ENCODE measurements at places on chromosomes 13 and 19.

DNA sequence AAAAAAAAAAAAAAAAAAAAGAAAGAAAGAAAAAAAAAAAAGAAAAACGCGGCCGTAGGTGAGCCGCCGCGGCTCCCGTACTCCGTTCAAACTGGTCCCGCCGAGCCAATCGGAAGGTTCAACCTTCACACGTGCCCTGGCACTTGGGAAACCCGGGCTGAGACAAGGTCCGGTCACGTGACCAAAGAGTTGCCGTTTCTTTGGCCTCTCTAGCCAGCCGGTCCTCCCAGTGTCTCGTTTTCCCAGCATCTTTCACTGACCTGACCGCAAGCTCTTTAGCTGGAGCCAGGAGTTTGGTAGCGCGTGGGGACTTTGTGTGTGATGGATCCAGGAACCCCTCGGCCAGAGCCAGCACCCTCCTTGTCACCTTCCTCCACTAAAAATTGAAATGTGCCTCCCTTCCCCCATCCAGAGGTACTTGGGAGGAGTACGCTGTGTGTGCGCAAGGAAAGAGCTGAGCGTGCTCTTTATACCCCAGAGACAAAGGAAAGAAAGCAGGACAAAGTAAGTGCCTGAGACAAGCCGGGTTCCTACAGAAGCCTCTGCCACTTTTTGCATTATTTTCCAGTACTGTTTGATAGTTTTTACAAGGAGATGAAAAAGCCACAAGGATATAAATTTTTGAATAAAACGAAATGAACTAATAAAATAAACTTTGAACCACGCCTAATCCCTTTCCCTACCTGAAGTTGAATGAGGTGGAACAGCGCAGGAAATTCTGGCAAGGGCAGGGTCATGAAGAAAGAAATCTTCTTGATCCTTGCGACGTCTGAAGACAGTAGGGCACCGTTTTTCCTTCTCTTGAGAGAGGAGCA lies 959 bp downstream of the TNPO2 start:
- DNase-seq = peak; percentile 98

- DNase-seq = no peak
Measured at GRCh38 chr19:41222240-41222639, 3.2 kb downstream of the AXL start.

DNA sequence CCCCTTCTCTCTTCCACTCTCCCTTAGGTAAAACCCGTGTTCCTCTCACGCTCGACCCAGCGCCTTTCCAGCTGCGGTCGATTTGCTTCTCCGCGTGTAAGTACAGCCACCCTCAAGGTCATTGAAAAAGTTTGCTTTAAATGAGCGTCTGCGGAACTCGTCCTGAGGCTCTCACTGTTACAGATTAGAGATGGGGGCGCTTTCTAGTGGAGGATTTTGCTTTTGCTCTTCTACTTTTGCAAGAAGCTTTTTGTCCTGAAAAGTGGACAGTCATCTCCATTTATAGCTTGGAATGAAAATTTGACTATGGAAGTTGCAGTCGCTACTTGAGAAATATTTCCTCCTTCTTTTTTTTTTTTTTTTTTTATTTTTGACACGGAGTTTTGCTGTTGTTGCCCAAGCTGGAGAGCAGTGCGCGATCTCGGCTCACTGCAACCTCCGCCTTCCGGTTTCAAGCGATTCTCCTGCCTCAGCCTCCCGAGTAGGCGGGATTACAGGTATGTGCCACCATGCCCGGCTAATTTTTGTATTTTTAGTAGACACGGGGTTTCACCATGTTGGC lies 595 bp upstream of the RAB20 start:
- no peak for DNase-seq

DNA sequence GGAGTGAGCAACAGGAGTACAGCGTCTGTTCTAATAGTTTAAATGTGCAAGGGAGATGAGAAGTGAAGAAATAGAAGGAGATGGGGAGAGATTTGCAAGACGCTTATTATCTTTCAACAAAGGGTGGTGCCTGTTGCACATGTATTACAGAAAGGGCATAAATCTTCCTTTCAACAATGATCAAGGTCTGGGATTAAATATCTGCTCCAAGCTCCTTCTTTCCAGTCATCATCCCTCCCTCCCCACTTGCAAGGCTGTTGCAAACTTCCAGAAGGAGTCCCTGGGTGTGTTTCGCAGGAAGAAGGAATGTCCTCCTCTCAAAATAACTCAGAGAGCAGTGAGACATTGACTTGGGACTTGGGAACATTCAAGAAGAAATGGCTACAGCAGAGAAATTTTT lies 63.5 kb upstream of the MYCBP2 start:
- DNase-seq = no peak

GRCh38 chr13:76600081-76600480 lies 286.1 kb downstream of the KCTD12 start:
- no peak for DNase-seq

DNA sequence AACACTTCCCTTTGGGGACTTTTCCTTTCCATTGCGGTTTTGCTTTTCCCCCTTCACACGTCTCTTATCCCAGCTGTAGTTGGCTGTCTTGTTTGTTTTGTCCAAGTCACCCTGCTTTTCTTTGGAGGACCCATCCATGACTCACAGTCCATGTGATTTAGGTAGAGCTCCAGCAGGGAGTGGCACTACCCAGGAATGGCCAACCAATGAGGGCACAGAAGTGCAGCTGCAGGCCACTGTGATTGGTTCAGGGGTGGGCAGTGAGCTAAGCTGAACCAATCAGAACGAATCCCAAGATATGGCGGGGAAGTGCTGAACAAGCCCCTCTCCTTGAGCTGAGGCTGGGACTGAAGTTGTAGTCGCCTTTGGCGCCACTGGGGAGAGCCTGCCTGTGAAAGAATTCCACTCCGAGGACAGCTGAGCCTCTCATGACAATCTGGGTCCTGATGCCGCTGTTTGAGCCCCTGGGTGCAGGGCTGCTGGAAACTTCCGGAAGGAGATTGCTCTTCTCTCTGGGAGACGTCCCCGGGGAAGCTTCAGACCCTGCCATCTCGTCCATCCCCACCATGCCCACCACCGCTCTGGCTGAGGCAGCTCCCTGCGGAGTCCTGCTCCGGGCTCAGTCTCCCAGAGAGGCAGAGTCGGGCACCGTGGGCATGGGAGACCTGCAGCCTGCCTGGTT lies 62.9 kb upstream of the URI1 start:
- no peak for DNase-seq

- no peak for DNase-seq
Measured at GRCh38 chr19:34818270-34818669, 45.3 kb upstream of the ZNF599 start.

DNA sequence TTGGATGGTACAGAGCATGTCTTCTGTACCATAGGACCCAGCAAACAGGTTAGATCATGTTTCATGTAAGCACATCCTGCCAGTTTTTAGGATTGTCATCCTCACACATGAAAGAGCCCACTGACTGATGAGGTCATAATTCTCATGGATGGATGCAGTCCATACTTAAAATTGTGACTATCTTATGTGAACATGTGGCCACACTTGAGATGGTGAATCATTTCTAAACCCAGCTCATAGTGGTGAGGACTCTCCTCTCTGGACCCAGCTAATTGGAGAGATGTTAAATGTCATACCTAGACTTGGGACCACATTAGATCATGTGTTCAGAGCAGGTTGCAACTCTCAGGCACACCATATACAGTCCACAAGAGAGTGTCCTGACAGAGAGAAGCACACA lies 24.8 kb upstream of the ZNF254 start:
- DNase-seq = no peak

DNA sequence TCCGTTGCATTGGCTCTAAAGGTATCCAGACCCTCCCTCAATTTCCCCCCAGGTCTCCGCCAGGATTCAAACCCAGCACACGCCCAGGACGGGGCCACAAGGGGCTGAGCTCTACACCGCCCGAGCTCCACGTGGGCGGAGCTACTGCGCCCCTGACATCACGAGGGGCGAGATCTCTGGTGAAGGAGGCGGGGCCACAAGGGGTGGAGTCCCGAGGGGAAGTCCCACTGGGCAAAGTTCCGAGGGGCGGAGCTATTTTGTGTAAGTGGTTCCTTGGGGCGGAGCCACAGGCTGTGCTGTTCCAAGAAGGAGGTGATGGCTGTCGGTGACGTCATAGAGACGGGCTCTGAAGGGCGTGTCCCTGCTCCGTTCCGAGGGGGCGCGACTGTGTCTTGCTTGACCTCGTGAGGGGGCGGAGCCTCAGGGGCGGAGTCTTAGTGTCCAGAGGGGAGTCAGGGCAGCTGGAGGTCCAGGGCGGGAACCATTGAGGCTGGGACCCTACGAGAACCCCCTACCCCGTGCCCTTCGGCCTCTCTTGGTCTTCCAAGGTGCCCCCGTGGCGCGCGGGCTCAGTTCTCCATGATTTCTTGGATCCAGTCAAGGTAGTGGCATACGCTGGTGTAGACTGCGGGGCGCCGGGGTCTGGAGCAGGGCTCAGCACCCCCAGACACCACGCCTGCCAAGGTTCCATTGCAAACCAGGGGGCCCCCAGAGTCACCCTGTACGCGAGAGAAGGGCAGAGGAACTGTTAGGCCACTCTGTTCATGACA lies 1.3 kb upstream of the KLK8 start:
- DNase-seq = no peak

DNA sequence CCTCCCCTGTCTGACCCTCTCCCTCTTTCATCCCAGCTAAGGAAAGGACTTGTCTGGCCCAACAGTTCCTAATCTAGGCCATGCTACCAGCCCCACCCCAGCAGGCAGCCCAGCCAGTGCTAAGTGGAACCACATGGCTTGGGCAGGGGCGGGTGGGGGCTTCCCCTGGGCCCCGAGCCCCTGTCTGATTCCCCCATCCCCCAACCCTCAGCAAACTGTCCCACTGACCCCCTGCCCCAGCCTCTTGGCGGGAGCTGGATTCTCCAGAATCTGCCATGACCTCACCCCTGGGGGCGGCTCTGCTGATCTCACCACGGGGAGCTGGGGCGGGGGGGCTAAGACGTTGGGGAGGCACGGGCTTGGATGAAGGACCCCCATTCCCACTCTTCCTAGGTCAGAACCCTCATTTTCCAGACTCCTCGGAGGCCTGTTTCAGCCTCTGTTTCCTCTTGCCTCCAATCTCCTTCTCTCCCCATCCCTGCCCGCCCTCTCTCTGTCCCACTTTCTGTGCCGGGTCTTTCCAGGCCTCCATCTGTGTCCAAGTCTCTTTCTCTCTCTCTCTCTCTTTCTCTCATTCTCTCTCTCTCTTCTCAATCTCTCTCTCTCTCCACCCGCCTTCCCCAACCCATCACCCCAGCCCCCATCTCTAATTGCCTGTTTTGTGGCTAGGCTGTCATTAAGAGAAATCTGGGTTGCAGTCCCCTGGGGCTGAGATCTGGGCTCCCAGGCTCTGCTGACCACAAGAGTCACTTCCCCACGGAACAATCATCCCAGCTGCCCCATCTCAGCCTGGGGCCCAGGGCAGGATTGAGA lies 2.7 kb downstream of the COL5A3 start:
- DNase-seq = no peak

- DNase-seq = no peak
Measured at GRCh38 chr13:102784483-102784882, 10.9 kb upstream of the TEX30 start.

DNA sequence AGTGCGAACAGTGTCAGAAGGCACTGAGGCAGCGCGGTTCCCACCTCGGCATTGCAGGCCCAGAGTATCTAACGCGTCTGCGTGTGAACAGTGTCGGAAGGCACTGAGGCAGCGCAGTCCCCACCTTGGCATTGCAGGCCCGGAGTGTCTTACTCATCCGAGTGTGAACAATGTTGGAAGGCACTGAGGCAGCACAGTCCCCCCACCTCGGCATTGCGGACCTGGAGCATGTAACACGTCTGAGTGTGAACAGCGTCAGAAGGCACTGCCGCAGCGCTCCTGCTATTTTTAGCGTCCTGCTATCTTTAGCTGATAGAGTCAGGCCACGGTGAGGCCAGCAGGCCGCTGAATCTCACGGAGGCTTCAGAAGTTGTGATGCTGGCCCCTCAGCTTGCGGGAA lies 39.6 kb downstream of the ATP11A start:
- no peak for DNase-seq

GRCh38 chr13:31001647-31002046 lies 69.2 kb downstream of the TEX26 start:
- DNase-seq = no peak

GRCh38 chr13:79245937-79246577 lies 160.0 kb downstream of the RBM26 start:
- no peak for DNase-seq

- no peak for DNase-seq
Measured at GRCh38 chr19:31160336-31160926, 188.8 kb downstream of the TSHZ3 start.

DNA sequence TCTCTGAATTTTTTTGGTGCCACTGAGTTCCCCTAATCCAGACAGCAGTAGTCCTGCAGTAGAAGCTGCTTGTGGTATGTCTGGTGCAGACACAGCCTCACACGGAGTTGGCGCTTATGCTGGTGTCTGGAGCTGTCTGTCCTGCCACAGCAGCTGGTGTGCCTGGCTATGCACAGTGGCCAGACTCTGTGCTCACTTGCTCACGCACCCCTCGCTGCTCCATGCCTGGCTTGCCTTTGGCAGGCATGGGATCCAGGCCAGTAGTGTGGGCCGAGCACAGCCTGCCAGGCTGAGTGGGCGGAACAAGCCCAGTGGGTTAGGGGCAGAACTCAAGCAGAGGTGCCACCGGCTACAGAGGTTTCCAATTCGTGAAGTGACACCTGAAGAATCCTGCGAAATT lies 845.9 kb upstream of the PCDH9 start:
- DNase-seq = no peak

DNA sequence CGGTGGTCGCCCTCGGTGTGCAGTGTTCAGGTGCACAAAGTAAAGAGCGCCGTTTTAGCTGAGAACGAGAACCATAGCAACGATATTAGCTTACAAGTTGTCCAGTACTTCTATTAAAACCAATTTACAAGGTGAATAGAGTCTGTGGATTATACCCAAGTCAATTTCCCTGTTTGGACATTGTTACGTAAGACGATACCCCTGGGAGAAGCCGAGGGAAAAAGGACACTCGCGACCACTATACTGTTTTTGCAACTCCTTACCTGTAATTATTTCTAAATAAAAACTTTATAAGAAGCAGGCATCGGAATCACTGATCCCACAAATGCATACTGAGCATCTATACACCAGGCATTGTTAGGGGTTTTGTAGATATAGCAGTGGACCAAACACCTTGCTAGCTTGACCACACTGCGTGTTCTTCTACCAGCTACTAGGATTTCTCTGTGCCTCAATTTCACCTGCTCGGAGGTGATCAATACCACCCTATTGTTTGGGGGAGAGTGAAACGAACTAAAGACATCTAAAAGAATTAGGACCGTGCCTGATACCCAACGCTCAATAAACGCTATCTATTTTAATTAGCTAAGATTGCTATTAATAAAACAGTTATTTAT lies 488 bp upstream of the EEF2 start:
- no peak for DNase-seq

DNA sequence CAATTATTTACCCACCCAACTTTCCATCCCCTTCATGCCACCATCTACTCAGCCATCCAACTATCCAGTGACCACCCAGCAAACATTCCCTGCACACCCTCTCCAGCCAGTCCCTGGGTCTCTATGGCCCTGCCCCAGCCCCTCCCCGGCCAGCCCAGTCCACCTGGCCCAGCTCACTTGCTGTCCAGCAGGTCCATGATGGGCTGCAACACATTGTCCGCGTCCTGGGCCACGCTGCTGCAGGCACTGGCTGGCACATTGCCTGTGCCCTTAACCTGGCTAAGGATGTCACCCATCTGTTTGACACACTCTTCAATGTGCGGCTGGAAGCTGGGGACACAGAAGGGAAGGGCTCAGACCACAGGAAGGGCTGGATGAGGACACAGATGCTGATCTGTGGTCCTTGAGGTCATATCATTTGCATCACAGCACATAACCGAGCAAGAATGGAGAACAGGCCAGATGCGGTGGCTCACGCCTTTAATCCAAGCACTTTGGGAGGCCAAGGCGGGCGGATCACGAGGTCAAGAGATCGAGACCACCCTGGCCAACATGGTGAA lies 61.6 kb downstream of the UNC13A start:
- no peak for DNase-seq

GRCh38 chr13:42380420-42381164 lies 108.6 kb downstream of the AKAP11 start:
- DNase-seq = no peak

Data from fibroblast of skin of left biceps (primary cell).